ENCODE measurements at places on chromosomes 6 and 20. TPM values are rescaled to one million over a fixed set of nuclear protein-coding genes. Genes with fewer than 3 reads are reported as not detected.
A peak's percentile ranks its signal among the peaks of the same experiment; 100 is the strongest.

- DNase-seq = peak; percentile 76
Observed at GRCh38 chr6:147506704-147507114, 1.8 kb upstream of the SAMD5 start.

The PXDC1 gene
- 61.5 TPM for total RNA-seq

DNA sequence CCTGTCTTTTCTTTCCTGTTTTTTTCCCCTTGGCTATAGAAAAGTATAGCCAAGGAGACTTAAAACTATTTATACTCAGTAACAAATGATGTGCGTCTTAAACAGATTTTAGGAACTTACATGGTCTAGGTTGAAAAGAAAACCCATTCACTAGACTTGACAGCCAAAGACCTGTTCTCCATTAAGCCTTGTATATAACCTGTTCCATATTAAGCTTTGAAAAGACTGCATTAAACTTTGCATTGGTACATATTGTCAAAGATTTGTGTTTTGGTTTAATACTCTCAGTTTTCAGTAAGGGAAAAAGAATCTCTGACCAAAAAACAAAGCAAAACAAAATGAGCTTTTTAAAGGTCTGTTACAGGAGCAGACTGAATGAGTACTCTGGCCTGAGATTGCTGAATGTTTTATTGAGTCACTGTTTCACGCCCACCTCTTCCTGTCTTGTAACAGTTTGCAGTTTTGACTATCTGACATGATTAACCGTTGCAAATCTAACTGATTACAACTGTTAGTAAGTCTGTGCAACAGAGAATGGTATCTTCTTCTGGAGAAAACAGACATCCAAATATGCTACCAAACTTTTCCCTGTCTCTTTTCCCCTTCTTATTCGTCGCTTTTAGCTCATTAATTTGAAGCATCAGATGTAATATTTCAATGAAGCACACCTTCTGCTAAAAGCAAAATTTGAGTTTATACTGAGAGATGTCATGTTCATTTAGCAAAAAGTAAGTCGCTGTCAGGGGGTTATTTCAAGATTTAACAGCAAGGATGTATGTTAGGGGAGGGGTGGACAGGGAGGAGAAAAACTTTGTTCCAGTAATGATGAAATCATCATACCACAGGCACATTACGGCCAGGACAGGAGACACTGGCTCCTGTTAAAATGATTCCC, 59.1 kb upstream of the SUPT3H start:
- DNase-seq = peak; percentile 74

GRCh38 chr6:154353626-154354025, 3.0 kb downstream of the IPCEF1 start:
- no peak for DNase-seq

The RAET1G gene
- total RNA-seq = not detected

- DNase-seq = no peak
Observed at GRCh38 chr20:4022386-4023286, 7.3 kb upstream of the RNF24 start.

The LINC00237 gene
- not detected for total RNA-seq

The STK35 gene
- 30.8 TPM for total RNA-seq

The VSTM2L gene
- total RNA-seq = 0.51 TPM

DNA sequence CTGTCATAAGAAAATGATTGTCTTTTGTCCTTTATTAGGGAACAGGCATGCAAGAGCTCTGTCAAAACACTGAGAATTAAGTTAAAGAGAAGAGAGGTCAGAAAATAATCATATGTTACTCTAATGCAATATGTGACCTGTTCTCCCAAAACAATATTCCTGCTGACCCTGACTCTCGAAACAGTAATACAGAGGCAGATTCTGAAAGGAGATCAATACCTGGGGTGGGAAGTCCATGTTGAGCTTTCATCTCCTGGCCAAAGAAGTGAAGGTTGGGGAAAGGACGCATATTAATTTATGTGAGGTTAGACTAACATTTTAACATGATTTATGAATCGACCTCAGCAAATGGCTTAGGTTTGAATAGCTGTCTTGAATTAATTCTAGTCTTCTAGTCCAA, 243.0 kb downstream of the PTPRK start:
- DNase-seq = no peak

The PLG gene
- not detected for total RNA-seq

GRCh38 chr6:73655341-73655917, 1.6 kb upstream of the SLC17A5 start:
- no peak for DNase-seq

GRCh38 chr20:33419140-33419974, 18.0 kb upstream of the CDK5RAP1 start:
- peak; percentile 39 for DNase-seq

The CLPSL1 gene
- total RNA-seq = not detected

- peak; percentile 2 for DNase-seq
Observed at GRCh38 chr6:122289762-122290539, 109.5 kb upstream of the HSF2 start.
